ENCODE measurements at places on chromosomes 16 and 17. TPM values are rescaled to one million over a fixed set of nuclear protein-coding genes. Genes with fewer than 3 reads are reported as not detected.

MMD gene
- total RNA-seq: 28.2 TPM

GAS7 gene
- total RNA-seq: 4.2 TPM

NDRG4 gene
- total RNA-seq: not detected

OTOP3 gene
- total RNA-seq: not detected

HOXB1 gene
- total RNA-seq: not detected

GPR139 gene
- not detected for total RNA-seq

HBZ gene
- total RNA-seq: not detected

CMC2 gene
- 84.0 TPM for total RNA-seq

UTS2R gene
- not detected for total RNA-seq

GP1BA gene
- not detected for total RNA-seq

SULT1A4 gene
- total RNA-seq: 1.4 TPM

KRT20 gene
- not detected for total RNA-seq

RAB34 gene
- 14.1 TPM for total RNA-seq

ABCA9 gene
- total RNA-seq: not detected

SALL1 gene
- not detected for total RNA-seq

ATP2A1 gene
- total RNA-seq: 0.97 TPM

EVI2A gene
- 43.3 TPM for total RNA-seq

ANKRD40CL gene
- total RNA-seq: not detected

WFDC1 gene
- not detected for total RNA-seq

PEX12 gene
- 2.7 TPM for total RNA-seq

KIF22 gene
- 93.5 TPM for total RNA-seq

DNAI2 gene
- 0.35 TPM for total RNA-seq

HP gene
- total RNA-seq: not detected

TBX2 gene
- total RNA-seq: not detected

CCL11 gene
- not detected for total RNA-seq

ASB16 gene
- total RNA-seq: not detected

KIF19 gene
- 0.64 TPM for total RNA-seq

IL17C gene
- total RNA-seq: 0.56 TPM

SOX15 gene
- total RNA-seq: not detected

TBC1D3K gene
- total RNA-seq: not detected

STUB1 gene
- 40.0 TPM for total RNA-seq

SLC13A2 gene
- not detected for total RNA-seq

MT4 gene
- not detected for total RNA-seq

PTX4 gene
- not detected for total RNA-seq

SLC6A2 gene
- not detected for total RNA-seq

GNAO1 gene
- total RNA-seq: 2.3 TPM

PRSS33 gene
- total RNA-seq: not detected

PNMT gene
- not detected for total RNA-seq

TBC1D3C gene
- total RNA-seq: not detected

FOXN1 gene
- not detected for total RNA-seq

STAT5A gene
- 300 TPM for total RNA-seq

FN3K gene
- total RNA-seq: 3.1 TPM

RPL13 gene
- 4,632 TPM for total RNA-seq

CCDC182 gene
- not detected for total RNA-seq

Measured in CD8-positive, alpha-beta T cell (primary cell).